ENCODE measurements at places on chromosomes 5 and 9.

DNA sequence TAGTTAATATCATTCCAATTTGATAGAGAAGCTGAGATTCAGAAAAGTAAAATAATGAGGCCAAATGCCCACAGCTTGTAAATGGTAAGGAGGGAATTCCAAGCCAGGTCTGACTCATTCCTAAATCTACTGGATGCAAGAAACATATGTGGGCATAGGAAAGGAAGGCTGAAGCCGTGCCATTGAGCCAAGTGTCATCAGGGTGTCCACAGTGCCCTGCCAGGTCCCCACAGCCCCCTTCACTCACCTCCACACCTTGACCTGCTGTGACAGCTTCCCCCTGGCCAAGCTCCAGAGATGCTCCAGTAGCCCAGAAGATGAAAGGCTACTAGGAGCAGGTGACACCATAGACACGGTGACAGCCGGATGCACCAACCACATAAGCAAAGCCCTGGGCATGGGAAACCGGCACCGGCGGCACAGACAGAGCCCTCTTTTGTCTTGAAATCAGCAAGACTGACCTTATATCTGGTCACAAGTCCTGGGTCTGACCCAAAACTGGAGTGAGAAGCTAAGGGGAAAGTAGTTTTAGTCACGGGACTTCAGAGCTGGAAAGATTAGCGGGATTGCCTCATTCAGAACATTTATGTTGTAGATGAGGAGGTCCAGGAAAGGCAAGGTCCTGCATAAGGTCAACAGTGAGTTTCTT lies 20.1 kb upstream of the FAT2 start:
- DNase-seq, result no peak
- peaks cover 19% of the 10 kb centered on the region for H3K4me1 ChIP-seq
- H3K27ac ChIP-seq, result peak overlapping the region; percentile 80
- H3K36me3 ChIP-seq, result peaks cover 10% of the 10 kb centered on the region
- no peak overlapping the region for H3K4me3 ChIP-seq

DNA sequence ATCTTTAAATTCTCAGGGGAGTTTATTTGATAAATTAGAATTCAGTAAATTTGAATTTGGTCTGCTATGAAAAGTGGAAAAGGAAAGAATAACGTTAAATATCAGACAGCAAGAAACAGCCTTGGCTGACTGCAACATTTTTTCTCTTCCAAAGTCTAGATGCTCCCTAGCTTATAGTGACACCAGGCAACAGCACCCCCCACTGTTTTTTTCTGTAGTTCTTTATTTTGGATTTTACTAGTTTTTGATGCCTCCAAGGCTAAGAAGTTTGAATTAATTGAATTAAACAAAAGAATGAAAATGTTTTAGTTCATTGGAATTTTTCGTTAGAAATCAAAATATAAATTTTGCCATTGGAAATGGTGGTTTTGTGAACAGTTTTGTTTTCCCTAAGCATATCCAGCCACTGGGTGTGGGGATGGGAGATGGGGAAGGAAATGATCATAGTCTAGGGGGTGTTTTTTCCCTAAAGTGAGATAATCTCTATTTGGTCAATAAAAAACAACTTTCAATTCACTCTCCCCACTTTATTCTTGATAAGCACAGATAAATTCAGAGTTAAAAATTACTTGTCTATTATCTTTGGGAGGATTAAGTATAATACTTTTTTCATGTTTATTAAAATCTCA lies 199.3 kb upstream of the CD180 start:
- no peak overlapping the region for H3K4me3 ChIP-seq
- no peaks in the 10 kb centered on the region for H3K36me3 ChIP-seq
- no peaks in the 10 kb centered on the region for H3K27me3 ChIP-seq
- no peak for DNase-seq

DNA sequence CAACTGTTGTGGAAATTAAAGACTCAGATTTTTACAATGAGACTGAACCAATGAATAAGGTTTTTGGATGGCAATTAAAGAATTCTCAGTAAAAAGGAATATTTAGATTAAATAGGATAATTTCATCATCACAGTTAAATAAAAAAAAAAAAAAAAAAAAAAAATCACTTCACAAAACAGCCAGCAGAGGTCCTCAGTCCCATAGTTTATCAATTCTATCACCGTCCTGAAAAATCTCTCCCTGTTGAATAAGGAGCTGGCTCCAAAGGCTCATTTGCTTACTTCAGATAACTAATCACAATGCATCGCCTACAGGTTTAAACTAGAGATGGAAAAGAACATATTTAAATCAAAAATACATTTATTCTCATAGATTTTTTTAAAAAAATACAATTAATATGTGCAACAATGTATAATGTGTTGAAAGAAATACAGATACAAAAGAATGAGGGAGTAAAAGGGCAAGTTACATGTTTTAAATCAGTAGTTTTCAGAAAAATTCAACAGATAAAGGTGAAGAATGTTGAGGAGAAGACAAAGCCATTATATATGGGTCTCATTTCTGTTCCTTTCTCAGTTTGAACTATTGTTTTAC lies 175.8 kb upstream of the CHD1 start:
- no peak overlapping the region for H3K4me3 ChIP-seq
- DNase-seq, result no peak
- no peaks in the 10 kb centered on the region for H3K36me3 ChIP-seq
- H3K4me1 ChIP-seq, result no peaks in the 10 kb centered on the region
- H3K27ac ChIP-seq, result no peak overlapping the region

GRCh38 chr5:17398866-17399835 lies 98.9 kb upstream of the TAF11L2 start:
- no peaks in the 10 kb centered on the region for H3K36me3 ChIP-seq
- no peaks in the 10 kb centered on the region for H3K27me3 ChIP-seq
- no peak for DNase-seq
- H3K4me1 ChIP-seq, result no peaks in the 10 kb centered on the region

DNA sequence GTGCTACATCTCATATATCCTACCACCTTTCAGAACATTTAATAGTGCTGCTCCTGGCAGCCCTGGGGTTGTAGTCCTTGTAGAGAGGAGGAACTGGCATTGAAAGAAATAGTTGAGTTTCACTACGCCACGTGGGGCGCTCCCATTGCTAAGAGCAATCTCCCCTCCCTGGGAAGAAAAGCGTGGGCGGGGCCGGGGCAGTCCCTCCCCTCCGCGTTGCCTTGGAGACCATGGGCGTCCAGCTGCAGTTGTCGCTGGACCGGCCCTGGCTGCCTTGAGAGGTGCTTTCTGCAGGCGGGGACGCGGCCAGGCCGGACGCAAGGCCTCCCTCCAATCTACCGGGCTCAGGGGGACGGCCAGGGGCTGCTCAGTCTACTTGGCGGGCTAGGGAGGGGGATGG lies 368 bp upstream of the CCDC180 start:
- DNase-seq, result no peak
- no peak overlapping the region for H3K4me3 ChIP-seq
- no peak overlapping the region for H3K27ac ChIP-seq
- H3K36me3 ChIP-seq, result peaks cover 4% of the 10 kb centered on the region
- no peaks in the 10 kb centered on the region for H3K4me1 ChIP-seq

DNA sequence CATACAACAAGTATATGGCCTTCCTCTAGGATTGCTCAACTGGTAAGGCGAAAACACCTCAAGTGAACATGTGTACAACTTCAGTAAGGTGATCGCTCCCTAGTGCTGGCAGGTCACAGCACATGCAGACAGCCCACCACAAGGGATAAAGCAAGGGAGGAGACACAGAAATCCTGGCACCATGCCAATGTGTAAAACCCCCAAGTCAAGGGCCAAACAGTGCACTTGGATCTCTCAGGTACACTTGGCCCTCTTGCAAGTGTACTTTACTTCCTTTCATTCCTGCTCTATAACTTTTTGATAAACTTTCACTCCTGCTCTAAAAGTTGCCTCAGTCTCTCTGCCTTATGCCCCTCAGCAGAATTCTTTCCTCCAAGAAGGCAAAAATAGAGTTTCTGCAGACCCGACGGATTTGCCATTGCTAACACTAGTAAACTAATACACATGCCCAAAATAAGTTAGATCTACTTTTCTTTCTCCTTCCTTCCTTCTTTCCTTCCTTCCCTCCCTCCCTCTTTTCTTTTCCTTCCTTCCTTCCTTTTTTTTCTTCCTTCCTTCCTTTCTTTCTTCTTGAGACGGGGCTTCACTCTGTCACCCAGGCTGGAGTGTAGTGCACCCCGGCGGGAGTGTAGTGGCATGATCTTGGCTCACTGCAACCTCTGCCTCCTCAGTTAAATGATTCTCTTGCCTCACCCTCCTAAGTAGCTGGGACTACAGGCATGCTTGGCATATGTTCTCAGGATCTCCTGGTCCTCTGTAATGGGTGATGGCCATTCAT lies 6.8 kb upstream of the LNPEP start:
- H3K27me3 ChIP-seq, result no peaks in the 10 kb centered on the region
- H3K36me3 ChIP-seq, result peaks cover 6% of the 10 kb centered on the region
- H3K4me3 ChIP-seq, result no peak overlapping the region

DNA sequence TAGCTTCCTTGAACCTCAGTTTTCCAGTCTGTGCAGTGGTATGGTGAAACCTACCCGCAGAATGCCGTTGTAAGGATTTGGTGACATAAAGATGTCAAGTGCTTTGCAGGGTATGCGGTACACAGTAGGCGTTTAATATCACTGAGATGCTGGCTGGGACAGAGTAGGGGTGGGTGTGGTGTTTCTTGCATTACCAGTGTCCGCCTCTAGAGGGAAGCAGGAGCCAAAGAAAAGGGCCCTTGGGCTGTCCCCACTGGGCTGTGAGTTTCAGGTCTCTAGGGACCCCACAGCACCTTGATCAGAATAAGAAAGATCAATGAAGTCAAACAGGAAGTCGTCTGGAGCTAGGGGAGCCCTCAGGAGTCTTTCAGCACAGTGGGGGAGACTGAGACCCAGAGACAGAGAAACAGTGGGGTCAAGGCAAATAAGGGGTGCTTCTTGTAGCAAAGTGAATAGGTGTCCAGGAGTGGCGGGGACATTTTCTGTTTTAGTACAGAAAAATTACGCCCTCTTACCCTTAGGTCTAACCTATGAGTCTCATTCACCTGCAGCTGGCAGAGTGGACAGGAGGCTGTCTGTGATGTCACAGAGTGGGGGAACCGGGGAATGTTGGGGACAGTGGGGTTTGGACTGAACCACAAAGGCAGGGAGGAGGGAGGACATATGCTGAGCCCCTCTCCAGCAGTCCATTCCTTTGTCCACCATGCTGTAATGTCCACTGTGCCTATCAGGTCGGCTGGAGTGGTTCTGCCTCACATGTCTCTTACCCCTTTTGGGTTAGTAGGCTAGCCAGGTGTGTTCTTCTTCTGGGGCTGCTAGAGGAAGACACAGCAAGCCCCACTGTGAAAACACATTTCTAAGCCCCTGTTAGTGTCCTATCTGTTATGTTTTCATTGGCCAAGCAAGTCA lies 4.7 kb upstream of the TEX53 start:
- H3K4me3 ChIP-seq, result no peak overlapping the region
- H3K4me1 ChIP-seq, result peaks cover 2% of the 10 kb centered on the region
- H3K36me3 ChIP-seq, result no peaks in the 10 kb centered on the region
- H3K27ac ChIP-seq, result no peak overlapping the region
- peak; percentile 63 for DNase-seq

GRCh38 chr9:89598926-89599325 lies 5.9 kb upstream of the GADD45G start:
- DNase-seq, result no peak
- peaks cover 6% of the 10 kb centered on the region for H3K4me1 ChIP-seq
- H3K27ac ChIP-seq, result no peak overlapping the region
- peaks cover 46% of the 10 kb centered on the region for H3K27me3 ChIP-seq
- H3K36me3 ChIP-seq, result peaks cover 3% of the 10 kb centered on the region
- no peak overlapping the region for H3K4me3 ChIP-seq

DNA sequence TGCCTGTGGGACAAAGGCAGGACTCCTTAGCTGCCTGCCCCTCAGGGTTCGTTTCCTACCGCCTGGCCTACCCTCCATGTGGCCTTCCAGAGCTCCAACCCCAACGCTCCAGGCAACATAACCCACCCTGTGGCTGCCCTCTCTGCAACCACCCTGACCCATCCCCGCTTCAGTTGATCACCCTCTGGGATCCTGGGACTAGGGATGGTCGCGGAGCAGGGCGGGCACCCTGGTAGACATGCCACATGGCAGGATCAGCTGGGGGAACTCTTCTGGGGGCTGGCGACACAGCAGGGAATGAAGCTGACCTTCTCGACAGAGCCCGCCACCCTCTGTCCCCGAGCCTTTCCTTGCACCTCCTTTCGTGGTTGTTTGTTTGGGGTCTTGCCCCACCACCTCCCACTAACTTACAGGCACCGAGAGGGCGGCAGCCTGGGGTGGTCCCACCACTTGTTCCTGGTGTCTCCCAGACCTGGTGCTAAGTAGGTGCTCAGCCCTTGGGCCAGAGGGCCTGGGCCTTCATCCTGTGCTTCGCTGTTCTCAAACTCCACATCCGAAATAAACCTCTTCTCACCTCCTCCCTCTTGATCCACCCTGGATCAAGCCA lies 243.1 kb downstream of the PBX3 start:
- no peak overlapping the region for H3K27ac ChIP-seq
- no peaks in the 10 kb centered on the region for H3K27me3 ChIP-seq
- no peaks in the 10 kb centered on the region for H3K4me1 ChIP-seq
- DNase-seq, result no peak
- no peak overlapping the region for H3K4me3 ChIP-seq

DNA sequence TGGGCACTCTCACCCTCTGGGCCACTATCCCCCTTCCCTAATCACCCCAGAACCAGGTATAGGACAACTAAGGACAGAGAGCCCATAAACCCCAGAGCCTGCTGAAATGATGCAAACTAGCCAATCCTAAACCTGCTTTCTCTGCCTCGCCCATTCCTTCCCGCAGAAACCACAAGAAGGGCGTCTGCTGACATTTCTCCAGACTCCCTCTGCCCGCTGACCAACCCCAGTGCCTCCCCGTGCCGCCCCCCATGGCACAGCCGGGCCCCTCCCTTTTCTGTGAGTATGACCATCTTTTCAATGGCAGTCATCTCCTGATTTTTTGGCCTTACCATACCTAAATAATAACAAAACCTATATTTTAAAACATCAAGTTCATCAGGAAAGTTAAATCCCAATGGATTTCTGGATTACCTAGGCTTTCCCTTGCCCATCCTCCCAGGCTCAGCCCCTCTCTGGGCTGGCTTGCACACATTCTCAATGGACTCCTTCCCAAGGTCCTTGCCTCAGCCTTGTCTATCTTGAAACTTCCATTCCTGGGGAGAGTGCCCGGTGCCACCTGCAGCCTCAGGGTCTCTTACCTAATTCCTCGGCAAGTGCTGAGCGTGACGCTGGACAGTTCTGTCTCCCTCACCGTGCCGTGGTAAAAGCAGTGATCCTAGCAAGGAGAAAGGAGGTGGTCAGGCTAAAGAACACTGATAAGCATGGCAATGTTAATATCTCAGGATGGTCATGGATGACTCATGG lies 45.2 kb downstream of the ADAM19 start:
- H3K36me3 ChIP-seq, result peaks cover 11% of the 10 kb centered on the region
- DNase-seq, result no peak
- H3K4me3 ChIP-seq, result no peak overlapping the region
- no peak overlapping the region for H3K27ac ChIP-seq

DNA sequence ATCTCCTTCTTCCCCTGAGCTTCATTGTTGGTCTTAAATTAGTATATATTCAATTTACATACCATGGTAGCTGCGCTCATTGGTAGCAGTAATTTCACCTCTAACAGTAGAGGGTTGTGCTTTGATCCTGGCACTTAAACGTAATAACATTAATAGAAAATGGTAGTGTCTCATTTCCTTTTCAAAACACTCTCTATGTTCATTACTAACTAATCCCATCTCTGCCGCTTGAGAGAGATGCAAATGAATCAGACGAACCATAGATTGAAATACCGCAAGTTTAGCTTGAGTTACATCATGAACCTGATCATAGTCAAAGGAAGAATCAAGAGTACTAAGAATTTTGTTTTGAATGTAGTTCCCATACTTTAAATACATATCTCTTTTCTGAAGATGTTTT lies 2.2 kb downstream of the THBS4 start:
- no peak for DNase-seq
- no peak overlapping the region for H3K27ac ChIP-seq
- H3K36me3 ChIP-seq, result no peaks in the 10 kb centered on the region
- H3K4me1 ChIP-seq, result no peaks in the 10 kb centered on the region

Measured in effector memory CD8-positive, alpha-beta T cell (primary cell).